ENCODE measurements at places on chromosomes 6 and 20.

- no peak for DNase-seq
Measured at GRCh38 chr20:1224205-1224890, 1.5 kb upstream of the RAD21L1 start.

GRCh38 chr6:54847799-54848597, 1.4 kb downstream of the FAM83B start:
- peak; percentile 4 for DNase-seq

DNA sequence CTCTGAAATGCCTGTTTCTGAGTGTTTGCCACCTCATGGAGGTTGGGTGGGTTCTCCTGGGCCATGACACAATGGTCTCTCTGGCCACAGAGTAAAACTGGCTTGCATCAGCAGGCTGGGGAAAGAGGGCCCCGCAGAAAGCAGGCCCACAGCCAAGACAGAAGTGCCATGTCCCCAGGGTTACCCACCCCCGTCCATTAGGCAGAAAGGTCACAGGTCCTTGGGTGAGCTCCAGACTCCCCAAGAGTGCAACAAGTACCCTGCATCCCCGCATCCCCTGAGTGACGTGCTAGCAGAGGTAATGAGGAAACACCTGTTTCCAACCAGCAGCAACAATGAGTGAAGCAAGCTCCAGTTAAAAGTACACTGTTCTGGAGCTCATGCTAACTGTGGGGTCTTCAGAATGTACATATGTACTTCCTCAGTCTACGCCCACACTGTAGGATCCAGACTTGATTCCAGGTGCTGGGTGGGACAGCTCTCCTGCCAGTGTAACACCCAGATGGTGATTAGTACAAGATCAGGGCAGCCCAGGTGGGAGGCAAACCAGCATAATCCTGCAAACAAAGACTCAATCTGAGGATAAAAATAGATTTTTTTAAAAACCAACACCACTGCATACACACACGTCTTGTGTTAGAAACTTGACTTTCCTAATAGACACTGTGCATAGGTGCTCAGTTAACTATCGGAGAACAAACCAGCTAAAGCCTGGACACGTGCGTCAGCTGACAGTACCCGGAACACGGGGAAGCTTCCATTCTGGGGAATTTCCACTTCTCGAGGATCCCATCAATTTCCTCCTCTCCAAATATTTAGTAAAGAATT, 31.5 kb downstream of the RRBP1 start:
- DNase-seq: no peak

DNA sequence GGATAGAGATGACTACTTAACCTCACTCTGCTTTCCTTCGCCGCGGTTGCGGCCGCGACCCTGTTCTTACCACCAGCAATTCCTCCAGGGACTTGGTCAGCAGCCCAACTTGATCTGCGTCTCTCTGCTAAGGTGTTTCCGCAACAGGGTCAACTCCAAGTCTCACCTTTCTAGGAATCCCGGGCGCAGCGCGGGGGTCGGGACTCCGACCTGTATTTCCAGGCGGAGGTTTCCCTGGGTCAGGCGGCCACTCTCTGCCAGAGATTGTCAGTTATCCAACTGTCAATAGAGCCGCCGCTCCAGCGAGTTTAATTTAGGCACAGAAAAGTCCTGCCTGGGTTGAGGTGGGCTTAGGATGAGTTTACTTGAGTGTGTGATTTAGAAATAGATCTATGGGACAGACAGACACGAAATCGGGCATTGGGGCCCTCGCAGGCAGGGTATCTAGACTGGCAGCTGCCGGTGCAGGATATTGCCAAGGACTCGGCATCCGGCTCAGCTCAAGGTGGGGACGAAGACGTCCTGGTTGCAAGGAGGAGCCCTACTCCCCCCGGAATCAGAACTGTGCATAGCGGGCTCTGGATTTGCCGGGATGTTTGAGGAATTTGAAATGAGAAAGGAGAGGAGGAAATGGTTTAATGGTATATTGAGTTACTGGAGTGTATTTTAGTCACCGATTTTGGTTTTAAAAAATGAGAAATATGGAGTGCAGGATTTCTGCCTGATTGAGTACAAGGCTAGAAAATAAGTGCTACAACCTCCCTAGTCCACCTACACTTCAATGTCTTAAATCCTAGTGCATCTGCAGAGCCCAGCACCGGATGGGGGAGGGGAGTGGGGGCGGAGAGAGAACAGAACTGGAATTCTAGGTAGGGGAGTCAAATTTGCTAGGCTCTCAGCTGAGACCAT, 23.7 kb downstream of the POM121L2 start:
- no peak for DNase-seq

Measured in DMS53 (cell line).